ENCODE measurements at places on chromosomes 12 and 14.

- DNase-seq, result no peak
Observed at GRCh38 chr12:13661005-13661887, 320.2 kb downstream of the GRIN2B start.

DNA sequence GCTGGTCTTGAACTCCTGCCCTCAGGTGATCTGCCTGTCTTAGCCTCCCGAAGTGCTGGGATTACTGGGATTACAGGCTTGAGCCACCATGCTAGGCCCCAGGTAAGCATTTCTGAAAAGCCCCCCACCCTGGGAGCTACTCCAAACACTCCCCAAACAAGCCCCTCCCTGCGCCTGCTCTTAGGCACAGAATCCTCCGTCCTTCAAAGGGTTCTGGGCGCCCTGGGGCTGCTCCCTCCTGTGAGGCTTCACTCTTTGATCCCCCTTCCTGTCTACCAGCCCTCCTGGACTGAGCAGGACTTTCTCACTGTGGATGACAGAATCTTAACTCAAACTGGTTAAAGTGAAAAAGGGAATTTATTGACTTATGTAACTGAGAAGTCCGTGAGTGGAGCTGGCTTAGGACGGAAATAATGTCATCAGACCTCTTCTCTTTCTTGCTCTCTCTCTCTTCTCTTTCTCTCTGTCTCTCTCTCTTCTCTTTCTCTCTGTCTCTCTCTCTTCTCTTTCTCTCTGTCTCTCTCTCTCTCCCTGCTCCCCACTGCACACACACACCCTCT, 66.9 kb upstream of the CLMN start:
- DNase-seq, result no peak

GRCh38 chr12:131164096-131164872, 210.6 kb downstream of the ADGRD1 start:
- DNase-seq, result no peak

GRCh38 chr12:106093246-106093645, 45.5 kb downstream of the NUAK1 start:
- no peak for DNase-seq

- DNase-seq, result no peak
Observed at GRCh38 chr12:67356380-67356774, 87.2 kb downstream of the CAND1 start.

- DNase-seq, result no peak
Observed at GRCh38 chr12:70920891-70921290, 353 bp upstream of the PTPRR start.

DNA sequence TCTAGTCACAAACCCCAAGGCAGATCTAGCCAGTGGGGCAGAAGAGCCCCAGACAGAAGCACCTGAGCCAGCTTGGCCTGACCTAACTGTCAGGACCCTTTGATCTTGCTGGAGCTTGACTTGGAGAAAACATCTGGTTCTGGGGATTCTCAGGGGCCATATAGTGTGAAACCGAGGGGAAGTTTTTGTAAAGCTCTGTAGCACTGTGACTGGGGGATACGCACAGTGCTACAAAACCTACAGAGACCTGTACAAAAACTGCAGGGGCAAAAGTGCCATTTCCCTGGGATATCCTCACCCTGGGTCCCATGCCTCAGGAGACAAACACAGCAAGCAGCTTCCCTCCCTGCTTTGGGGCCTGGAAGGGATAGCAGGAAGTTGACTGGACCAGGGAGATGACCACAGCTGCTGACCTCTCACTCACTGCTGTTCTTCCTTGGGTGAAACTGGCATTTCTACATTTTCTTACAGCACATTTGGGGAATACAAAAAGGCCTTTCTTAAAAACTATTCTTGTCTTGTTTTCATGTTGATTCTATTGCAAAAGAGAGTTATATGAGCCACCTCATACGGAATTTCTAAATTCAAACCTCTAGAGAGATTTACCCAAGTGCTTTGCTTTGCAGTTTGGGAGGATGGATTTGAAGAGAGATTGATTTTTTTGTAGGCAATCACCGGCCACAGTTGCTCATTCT, 140.0 kb downstream of the DAD1 start:
- no peak for DNase-seq

- peak; percentile 83 for DNase-seq
Observed at GRCh38 chr12:120194534-120195395, at the start of gene GCN1. Gene GCN1, minus strand, starts transcription at chr12:120194715. Its CDS starts 18 bp downstream, at chr12:120194697.

DNA sequence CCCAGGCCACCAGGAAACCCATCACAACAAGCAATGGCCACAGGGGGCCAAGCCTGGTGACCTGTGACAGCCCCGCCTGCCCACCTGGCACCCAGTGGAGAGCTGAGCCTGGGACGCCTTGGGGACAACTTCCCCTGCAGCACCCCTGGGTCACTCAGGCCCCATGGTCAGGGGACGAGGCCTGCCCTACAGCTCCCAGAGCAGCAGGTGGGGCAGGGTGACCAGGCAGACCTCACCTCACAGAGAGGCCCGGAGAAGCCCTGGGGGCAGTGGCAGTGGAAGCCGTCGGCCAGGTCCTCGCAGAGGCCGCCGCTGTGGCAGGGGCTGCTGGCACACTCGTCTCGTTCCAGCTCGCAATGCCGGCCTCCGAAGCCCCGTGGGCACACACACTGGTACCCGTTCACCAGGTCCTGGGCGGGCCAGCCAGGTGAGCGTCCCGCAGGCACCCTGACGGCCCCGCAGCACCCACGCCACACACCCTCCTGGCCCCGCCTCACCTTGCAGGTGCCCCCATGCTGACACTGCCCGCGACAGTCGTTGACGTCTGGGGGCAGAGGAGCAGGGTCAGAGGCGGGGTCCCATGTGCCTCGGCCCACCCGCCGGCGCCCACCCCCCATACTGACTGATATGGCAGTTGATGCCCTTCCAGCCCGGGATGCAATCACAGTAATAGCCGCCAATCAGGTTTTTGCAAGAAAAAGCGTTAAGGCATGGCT, 18.1 kb downstream of the JAG2 start:
- no peak for DNase-seq

DNA sequence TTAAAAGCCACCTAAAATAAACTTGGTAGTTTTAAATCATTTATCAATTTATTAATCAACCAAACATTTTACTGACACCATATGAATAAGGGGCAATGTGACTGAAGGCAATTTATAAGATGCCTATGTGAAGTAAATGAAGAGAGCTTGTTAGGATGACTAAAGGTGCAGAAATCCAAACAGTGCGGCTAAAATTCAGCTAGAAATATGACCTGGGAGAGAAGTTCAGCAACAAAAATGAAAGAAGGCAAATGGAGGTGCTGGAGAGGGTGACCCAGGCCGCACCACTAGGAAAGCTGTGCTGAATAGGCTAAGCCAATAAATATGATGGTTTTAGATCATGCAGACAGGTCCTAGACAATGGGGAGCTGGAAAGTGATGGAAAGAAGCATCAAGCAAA, 403.7 kb downstream of the BTG1 start:
- no peak for DNase-seq

- DNase-seq, result no peak
Observed at GRCh38 chr12:1047898-1048660, 57.1 kb downstream of the ERC1 start.

DNA sequence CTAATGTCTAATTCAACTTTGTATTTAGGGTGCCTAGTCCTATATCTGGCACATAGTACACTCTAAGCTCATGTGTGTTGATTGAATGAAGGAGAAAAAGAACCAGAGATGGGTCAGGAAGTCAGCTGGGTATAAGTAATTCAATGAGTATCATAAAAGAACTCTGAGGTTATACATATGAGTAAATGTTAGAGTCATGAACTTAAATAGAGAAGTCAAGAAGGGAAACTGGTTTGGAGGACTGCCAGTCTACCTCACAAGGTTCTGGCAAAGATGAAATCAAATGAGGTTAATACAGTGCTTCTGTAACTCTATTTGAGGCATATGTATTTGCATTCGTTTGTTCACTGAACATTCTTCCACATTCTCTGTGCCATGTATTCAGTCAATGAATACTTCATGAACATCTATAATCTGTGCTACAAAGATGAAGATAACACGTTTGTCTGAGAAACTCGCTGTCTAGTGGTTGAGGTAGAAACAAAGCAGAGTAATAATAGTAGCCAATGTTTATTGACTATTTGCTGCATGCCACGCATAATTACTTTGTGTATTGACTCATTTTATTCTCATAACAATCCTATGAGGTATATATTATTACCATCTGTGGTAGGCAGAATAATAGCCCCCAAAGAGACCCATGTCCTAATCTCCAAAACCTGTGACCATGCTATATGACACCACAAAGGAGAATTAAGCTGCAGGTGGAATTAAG, 88.9 kb downstream of the PTGER2 start:
- DNase-seq, result no peak

DNA sequence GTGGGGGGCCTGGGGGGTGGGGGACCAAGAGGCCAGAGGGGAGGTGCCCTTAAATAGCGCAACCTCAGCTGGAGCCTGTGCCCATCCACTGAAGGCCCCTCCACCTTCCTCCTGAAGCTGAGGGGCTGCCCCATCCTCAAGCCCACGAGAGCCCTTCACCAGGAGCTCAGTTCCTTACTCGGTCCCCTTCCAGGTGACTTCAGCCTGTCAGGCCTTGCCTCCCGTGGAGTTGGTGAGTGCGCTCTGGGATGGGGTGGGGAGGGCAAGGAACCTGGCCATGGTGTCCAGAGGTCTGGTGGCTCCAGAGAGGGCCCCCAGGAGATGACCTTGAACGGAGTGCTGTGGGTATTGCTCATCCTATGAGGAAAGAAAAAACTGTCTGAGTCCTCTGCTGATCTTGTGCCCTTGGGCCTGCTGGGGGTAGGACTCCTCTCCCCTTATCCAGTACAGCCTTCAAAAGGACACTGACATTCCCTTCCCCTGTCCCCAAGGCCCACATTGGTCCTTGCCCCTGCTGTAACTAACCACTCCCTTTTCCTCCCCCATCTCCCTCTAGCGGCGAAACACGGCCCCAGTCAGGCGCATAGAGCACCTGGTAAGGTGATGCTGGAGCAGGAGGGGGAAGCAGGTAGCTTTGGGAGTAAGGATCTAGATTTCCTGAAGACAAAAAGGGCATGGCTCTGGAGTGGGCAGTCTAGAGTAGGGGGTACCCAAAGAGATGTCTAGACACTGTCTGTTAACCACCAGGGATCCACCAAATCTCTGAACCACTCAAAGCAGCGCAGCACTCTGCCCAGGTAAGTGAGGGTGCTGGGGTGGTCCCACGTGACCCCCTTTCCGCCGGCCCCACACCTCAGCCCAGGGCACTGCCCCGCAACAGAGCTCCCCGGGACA, 3.6 kb downstream of the TNS2 start:
- DNase-seq, result peak; percentile 43

GRCh38 chr12:94269316-94269999, 121.1 kb downstream of the PLXNC1 start:
- DNase-seq, result no peak

GRCh38 chr12:131057211-131057721, 103.6 kb downstream of the ADGRD1 start:
- DNase-seq, result no peak

GRCh38 chr12:122399592-122400373, 22.7 kb downstream of the CLIP1 start:
- DNase-seq, result peak; percentile 32

DNA sequence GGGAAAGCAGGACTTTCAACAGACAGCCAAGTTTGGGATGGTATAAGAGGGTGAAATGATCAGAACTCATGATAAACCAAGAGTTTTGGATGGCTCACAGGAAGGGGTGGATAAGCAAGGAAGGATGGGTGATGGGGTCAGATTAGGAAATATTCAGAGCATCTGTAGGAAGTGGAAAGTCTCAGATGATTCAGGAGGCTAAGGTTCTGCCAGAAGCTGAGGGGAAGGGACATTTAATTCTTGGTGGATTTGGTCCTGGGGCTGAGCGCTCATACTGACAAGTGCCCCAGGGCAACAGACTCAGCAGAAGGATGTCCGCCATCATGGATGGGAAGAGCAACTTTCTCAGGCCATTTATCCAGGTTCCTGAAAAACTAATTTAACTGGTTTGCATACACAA, 28.4 kb upstream of the BDKRB2 start:
- no peak for DNase-seq

- DNase-seq, result no peak
Observed at GRCh38 chr14:97848317-97848980, 1051.3 kb downstream of the VRK1 start.
